RWPE2 (cell line): ENCODE measurements at places on chromosomes 5 and 9.

DNA sequence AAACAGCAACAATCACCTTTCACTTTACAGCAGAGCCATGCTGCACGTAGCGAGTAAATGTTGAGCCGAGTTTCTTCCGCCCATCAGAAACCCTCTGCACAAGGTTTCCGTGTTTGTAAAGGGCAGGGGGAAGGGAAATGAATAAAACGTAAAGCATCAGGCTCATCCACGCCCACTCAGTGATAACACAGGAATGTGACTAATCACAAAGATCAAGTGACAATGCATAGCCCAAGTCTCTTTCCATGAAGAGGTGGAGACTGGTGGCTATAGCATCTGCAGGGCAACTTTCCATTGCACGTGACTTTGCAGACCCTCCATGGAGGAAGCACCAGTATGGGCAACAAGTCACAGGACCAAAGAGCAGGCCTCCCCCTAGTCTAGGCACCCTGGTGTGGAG lies 56.6 kb downstream of the CAMSAP1 start:
- no peak for DNase-seq

DNA sequence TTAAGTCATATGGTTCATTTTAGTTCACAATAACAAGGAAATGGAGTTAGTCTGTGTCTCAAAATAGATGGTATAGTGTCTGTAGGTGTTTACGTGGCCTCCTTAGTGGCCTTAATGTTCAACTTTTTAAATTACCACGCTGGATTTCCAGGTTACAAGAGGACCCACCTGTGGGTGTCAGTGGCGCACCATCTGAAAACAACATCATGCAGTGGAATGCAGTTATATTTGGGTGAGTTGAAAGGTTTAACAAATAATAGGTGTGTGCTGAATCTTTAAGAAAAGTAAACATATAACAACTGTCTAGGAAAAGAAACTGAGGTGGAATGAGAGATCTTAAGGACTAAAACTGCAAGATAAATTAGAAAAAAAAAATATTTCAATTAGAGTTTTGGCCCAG lies 2.9 kb downstream of the UBE2B start:
- no peak for DNase-seq

DNA sequence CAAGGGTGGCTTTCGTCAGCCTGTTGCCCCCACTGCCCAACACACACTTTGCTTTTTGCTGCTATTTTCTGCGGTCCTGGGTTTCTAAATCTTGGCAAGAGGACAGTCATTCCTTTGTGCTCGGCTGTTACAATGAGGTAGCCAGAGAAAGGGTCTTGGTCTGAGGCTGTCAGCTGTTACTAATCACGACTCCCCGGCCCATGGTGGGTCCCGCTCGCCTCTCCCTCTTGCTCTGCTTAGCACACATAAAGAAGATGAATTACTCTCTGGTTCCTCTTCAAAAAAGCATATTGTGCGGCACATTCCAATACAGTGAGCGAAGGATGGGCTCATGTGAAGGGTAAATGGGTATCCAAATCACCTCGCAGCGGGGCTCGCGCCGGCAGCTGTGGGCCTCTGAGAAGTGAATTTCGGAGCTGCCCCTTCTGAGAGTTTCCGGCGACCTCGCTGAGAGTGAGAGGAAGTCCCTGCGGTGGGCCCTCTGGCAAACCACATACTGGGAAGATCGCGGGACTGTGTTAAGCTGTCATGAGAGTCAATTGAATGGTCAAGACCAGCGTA lies 56.0 kb downstream of the SLC1A3 start:
- no peak for DNase-seq

DNA sequence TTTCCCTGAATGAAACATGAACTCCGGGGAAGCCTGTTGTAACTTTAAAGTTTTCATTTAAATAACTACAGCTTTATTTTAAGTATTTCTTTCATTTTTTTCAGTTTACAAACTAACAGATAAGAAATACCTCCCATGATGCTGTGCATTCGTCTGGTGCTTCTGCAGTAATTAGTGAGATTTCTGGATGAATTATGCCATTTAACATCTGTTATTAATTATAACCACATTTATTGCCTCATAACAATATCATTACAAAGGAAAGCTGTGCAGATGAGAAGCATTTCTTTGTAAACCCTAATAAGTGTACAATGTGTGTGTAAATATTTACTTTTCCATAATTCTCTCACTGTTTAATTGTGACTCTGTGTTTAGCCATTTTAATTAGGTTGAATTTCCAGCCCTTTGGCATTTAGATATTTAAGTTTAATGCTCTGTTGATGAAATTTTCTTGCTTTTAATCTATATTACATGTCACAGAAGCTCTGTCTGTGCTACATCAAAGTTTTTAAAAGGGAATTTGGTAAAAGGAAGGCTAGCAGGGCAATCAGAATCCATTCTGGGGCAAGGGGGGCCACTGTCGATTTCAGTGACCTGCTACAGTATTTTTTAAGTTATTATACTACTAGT lies 418.0 kb downstream of the SPATA31D1 start:
- no peak for DNase-seq

GRCh38 chr5:170701334-170701733 lies 82.2 kb upstream of the GABRP start:
- DNase-seq, result no peak

- DNase-seq, result no peak
Observed at GRCh38 chr5:35202319-35203111, 27.8 kb downstream of the PRLR start.

DNA sequence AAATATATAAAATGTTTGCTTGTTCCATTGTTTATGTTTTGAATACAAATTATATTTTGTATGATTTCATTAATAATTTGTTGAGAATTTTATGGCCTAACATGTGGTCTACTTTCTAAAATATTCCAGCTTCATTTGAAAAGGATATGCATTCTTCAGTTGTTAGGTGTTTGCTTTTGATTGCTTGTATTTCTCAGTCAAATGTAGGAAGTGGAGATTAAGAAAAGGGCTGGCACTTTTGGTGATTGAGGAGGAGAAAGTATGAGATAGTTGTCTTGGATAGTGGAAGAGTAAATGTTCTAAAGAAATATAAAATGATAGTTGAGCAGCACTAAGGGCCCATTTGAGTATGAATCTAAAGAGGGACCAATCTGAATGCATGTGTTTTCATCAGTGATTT lies 23.1 kb downstream of the JAK2 start:
- no peak for DNase-seq

DNA sequence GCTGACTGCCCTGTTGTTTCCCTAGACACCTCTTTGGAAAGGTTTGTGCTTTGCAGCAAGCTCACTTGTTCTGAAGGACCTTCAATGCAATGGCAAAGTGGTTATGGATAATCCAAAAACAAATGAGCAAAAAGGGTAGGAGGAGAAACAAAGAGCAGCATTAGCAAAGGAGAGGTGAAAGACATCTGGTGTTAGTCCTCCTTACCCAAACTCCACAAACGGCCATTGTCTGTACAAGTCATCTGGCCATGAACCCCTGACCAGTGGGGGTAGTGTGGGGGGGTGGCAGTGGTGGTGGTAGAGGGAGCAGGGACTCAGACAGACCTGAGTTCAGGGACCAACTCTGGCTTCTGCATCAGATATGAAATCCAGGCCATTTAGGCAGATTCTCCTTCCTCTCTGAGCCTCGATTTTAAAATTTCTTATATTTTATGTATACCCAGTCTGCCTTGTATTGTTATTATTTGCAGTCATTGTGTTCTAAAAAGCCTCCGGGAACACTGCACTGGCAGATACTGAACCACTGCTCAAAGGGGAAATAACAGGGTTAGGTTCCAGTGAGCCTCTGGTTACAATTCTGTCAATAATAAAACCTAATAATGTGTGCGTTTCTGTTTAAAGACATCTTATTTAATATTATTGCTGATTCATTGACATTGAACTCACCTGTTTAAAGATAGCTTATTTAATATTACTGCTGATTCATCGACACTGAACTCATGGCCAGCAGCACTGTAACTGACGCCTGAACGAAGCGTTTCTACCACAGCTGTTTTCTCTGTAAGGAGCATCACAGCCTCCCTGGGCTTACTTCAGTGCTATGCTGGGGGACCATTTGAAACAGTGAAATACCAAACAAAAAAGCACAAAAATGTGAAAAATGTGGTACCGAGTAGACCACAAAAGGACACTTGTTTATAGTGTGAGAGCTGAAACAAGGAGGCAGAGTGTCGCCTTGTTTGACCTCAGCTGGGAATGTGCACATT lies 156.0 kb downstream of the SEC61B start:
- no peak for DNase-seq

GRCh38 chr5:17037751-17038150 lies 101.7 kb upstream of the MYO10 start:
- DNase-seq, result no peak

DNA sequence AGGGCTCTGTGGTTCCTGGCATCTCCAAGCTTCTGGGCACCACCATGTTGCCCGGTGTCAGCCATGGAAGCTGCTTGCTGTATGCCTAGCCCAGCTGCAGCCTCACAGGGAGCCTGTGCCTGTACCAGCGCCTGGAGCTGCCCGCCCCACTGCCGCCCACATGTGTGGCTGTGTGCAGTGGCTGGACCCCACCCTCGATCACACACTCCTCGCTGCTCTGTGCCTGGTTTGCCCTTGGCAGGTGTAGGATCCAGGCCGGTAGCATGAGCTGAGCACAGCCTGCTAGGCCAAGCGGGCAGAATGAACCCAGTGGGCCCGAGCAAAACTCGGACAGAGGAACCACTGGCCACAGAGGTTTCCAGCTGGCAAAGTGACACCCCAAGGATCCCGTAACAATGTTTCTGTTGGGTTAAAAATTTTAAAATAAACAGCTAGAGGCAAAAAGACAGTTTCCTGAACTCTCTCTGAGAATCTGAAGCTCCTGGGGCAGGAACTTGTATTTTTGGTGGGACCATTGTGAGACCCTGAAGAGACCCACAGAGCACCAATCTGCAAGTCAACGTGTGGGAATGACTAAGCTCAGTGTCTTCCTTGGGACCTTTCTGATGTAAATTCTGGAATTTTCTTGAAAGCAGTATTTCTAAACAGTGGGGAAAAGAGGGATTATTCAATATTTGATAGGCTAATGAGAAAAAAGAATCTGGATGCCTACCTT lies 73.1 kb upstream of the CCDC112 start:
- no peak for DNase-seq

DNA sequence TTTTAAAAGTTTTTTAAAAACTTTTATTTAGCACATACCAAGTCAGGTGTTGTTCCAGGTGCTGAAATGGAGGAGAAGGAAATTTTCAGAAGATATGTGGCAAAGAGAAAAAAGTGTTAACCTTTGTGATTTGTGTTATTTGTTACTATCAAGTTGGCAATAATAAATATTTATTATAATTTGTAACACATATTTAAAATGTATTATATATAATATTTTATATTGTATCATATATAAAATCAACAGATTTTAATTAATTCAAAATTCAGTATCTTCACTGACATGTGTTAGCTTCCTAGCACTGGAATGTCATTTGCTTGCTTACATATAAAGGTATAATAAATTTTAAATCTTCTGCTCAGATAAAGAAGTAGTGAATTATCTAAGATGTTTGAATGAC lies 71.5 kb downstream of the STK32A start:
- no peak for DNase-seq
